GM23248 (cell line): ENCODE measurements at places on chromosomes 13 and 19. TPM values are rescaled to one million over a fixed set of nuclear protein-coding genes. Genes with fewer than 3 reads are reported as not detected.

DNA sequence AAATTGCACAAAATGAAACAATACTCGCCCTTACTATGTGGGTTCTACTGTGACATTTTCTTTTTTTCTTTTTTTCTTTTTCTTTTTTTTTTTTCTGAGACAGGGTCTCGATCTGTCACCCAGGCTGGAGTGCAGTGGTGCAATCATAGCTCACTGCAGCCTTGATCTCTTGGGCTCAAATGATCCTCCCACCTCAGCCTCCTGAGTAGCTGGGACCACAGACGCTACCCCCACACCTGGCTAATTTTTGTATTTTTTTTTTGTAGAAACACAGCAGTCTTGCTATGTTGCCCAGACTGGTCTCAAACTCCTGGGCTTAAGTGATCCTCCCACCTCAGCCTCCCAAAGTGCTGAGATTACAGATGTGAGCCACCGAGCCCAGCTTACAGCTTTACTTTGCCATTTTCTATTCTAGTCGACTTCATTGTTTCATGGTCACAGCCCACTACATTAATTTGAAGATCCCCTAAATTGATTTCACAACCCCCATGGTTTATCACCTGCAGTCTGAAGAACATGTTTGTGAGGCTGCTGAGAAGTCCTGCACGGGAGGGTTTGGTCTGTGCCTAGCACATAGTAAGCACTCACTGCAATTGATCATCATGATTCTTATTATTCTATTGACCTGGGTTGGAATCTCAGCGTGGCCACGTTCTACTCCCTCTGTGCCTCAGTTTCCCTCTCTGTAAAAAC, 3.8 kb downstream of the BCL3 start:
- no peak for DNase-seq

DNA sequence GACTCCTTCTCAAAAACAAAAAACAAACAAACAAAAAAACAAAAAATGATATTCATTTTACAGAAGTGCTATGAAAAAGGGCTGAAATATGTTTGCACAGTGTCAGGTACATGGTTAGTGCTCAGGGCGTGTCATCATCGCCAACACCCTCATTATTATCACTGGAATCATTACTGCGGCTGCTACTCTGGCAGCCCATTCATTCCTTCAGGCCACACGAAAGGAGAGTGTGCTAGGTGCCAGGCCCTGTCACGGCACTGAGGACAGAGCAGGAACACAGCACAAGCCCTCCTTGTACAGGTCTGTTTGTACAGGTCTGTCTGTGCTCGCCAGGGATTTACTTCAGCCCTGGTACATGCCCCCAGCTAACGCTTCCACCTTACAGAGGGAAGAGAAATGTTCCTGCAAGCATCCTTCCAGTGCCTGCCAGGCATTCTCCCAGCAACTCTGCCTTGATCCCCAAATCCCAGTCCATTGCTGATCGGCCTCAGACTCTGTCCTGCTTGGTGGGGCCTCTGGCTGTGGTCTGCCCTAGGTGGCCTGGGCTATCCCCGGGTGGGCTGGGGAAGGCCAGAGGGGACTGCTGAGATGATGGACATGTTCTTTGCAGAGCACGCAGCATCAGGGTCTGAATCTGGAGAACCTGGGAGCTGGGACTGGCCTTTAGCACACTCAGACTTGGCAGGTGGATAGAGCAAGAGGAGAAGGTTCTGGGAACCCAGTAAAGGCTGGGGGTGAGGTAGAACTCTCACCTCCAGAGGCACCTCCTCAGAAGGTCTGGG, 210.7 kb downstream of the URI1 start:
- no peak for DNase-seq

GRCh38 chr19:29636553-29637360, 28.5 kb upstream of the PLEKHF1 start:
- DNase-seq, result peak; percentile 9

- peak; percentile 73 for DNase-seq
Observed at GRCh38 chr13:40682449-40683240, 16.2 kb upstream of the FOXO1 start.

DNA sequence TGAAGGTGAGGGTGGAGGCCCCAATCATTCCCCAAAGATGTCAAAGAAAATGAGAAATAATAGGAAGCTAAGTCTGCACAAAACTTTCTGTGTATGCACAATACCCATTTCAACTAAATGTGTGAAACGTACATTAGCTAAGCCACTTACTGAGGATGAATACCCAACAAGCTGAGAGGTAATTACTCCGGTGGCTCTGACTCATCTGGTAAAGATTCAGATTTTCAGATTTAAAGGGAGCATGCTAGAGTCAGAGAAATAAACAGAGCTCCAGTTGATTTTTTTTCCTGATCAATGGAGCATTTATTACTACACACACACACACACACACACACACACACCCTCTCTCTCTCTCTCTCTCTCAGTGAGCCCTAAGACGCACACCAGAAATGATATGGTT, 194.8 kb upstream of the ARGLU1 start:
- no peak for DNase-seq

DNA sequence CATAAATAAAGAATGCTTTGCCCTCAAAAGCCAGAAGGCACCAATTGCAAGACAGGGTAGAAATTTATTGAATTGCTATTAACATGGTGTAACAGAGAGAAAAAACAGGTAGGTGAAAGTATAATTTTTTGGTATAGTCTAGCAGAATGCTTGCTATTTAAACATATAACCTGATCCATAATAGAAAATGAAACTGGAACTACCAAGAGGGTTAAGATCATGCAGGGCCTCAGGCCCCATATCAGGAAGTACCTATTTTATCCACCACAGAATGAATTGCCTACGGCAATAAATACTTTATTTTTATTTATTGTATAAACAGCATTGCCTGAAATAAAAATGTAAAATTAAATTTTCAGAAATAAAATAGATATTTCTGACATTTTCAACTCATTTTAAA, 159.5 kb downstream of the PRR20E start:
- no peak for DNase-seq

- DNase-seq, result peak; percentile 67
Observed at GRCh38 chr19:1259876-1260748, 9.0 kb upstream of the CIRBP start.

CYP2F1 gene
- polyA plus RNA-seq, result not detected in 2 replicates

MAMSTR gene
- 2.7 and 3.1 TPM in 2 replicates for polyA plus RNA-seq

DHDH gene
- not detected in 2 replicates for polyA plus RNA-seq
